Stimulated activated naive CD8-positive, alpha-beta T cell treated with anti-CD3 and anti-CD28 coated beads, Interleukin-15, amount 100 ng/mL, for 72 hours (primary cell): ENCODE measurements at places on chromosomes 3 and 15.

GRCh38 chr15:38696790-38697495, 132.3 kb upstream of the RASGRP1 start:
- no peak for DNase-seq

GRCh38 chr3:73423116-73423515, 201.6 kb downstream of the PDZRN3 start:
- no peak for DNase-seq

GRCh38 chr15:25738171-25738965, 124.8 kb downstream of the ATP10A start:
- DNase-seq: no peak

DNA sequence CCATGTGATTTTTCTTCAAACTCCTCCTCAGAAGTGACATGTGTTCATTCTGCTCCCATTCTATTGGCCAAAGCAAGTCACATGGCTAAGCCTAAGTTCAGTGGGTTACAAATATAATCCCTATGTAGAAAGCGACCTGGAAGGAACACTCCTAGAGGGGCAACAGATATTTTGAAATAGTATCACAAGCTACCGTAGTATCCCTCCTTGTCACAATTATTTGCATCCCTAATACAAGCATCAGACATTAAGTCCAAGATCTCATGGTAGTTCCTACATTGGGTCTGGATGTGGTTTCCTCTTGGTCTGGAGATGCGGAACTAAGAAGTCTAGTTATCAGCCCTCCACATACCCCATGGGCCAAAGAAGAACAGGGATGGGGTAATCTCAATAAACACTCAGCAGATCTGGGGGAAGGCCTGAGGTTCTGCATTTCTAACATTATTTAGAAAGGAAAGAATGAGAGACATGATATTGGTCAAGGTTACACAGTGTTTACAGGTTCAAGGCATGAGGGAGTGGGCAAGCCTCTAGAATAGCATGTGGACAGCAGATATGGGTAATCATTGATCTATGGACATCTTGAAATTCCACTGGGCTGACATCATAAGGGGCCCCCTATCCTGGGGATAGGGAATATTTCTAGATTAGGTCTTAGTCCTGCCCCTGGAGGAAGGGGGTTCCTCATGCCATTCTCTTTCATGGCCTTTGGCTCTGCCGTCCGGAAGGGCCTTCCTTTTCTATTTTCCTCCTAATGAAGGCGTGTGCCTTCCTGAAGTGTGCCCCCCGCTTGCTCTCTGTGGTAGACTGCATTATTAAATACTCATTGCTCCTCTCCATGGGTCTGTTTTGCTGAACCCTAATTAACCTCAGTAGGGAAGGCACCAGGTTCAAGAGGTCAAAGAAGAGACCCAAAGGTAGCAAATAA, 17.8 kb upstream of the ABHD2 start:
- no peak for DNase-seq

- no peak for DNase-seq
These were observed 40.9 kb downstream of the IRAK2 start for GRCh38 chr3:10205451-10206165.

GRCh38 chr3:171163101-171164066, 136.9 kb upstream of the SLC2A2 start:
- DNase-seq: peak; percentile 19

DNA sequence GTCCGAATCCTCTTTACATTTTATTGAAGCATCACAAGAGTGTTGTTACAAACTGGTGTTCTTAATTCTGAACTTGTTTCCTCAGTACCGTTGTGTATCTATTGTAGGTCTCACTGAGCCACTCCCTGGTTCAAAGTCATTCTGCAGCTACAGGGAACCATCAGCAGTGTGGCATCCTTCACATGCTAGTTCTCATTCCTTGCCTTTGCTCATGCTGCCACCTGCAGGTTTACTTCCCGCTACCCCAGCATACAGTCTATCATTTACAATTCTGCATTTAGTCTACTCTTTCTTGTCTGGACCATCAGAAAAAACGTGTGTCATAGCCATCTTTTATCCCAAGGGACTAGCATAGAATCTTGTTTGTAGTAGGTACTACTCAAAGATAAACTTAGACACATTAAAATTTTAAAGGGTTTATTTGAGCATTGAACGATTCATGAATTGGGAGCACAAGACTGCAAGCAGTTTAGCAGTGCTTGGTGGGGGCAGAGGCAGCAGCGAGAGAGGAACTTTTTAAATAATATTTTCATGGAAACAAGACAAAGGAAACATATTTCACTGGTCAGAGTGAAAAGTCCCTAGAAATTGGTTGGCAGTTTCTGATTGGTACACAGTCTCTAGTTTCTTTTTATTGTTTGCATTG, 402.1 kb downstream of the CADM2 start:
- DNase-seq: no peak

- DNase-seq: no peak
These were observed 1.2 kb downstream of the SETD2 start for GRCh38 chr3:47162697-47163168.

DNA sequence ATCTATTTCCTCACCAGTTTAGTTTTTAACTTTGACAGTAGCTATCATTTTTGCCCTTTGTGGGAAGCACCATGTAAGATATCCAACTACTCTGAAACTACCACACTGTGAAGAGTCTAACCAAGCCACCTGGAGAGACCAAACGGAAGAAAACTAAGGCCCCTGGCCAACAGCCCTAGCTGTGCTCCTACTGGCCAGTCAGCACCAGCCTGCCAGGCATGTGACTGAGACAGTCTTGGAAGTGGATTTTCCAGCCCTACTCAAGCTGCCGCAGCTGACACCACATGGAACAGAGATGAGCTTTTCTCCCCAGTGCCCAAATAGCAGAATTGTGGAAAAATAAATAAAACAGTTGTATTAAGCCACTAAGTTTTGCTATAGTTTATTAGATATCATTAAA, 2.9 kb upstream of the TBC1D5 start:
- DNase-seq: no peak

GRCh38 chr3:163644172-163644571, 1434.1 kb downstream of the SI start:
- DNase-seq: no peak

GRCh38 chr3:124856677-124857076, 30.5 kb downstream of the ITGB5 start:
- no peak for DNase-seq

DNA sequence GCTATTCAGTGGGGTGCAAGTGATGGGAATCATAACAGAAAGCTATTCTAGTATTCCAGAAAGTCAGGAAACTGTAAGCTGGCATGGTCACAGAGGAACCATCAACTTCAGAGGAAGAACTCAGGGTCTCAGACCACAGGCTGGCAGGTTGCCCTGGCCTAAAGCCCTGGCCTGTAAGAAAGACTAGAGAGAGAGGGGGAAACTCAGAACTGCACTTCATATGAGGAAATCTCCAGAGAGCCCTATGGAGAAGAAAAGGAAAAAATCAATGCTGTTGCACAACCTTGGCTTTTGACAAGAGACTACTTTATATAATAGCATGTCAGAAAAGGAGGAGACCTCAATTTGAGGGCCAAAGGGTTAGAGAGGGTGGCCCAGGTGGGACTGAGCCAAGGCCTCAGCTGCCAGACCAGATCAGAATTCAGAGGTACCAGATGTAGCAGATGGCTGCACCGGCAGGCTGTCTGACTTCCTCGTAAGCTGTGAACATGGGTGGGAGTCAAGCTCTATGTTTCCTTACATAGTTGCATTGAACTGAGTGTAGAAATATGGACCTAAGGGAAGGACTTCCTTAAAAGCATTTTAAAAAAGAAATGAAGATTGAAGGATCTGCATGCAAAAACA, 333.8 kb downstream of the PDCD6IP start:
- DNase-seq: no peak

GRCh38 chr15:40343512-40343911, 2.8 kb upstream of the CCDC9B start:
- no peak for DNase-seq

DNA sequence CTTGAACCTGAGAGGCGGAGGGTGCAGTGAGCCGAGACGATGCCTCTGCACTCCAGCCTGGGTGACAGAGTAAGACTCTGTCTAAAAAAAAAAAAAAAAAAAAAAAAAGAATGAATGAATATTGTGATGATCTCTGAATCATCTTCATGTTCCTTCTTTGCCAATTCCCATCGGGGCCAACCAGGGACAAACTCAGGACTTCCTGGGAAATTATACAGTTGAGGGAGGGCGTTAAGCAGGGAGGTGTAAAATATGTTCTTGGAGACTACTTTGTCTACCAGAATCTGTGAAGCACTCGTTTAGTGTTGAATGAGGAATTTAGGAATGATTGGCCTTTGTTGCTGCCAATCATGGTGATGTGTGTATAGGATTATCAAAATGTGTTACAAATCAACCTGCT, 210.6 kb downstream of the PTPRG start:
- no peak for DNase-seq

DNA sequence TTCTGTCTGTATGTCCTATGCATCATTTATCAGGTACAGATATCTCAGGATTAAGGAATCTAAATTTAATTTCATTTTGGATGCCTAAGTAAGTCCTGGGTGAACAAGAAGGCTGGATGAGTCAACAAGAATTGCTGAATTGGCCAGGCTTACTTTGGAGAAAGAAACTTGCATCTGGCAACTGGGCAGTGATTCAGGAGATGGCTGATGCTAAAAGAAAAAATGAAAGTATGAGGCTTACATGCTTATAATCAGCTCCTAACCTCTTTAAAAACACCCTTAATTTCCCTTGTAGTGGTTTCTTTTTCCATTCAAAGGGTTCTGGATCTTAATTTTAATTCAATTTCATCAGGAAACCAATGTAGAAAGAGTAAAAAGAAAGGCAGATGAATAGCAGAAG, 228.8 kb upstream of the PEX5L start:
- no peak for DNase-seq

GRCh38 chr3:158120330-158120729, 10.4 kb downstream of the RSRC1 start:
- no peak for DNase-seq

- no peak for DNase-seq
These were observed 290.3 kb upstream of the TLE3 start for GRCh38 chr15:70387993-70388392.

DNA sequence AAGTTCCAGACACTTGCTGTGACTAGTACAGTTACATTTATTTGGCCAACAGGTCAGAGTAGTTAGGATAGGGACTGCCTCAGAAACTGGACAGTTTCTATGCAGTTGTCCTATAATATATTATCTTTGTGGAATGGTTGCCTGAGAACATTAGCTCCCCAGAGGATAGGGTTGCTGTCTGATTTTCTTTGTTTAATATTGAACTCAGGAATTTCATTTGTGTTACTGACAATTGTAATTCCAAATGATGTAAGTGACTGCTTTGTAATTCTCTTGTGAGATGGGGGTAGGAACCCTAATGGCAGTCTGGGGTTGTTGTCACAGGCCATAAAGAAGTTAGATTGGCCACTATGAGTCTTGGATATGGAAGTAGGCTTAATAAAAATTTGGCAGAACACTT, 2.2 kb downstream of the NXPE3 start:
- no peak for DNase-seq

- no peak for DNase-seq
These were observed 32.8 kb downstream of the FRMD4B start for GRCh38 chr3:69353088-69353478.

DNA sequence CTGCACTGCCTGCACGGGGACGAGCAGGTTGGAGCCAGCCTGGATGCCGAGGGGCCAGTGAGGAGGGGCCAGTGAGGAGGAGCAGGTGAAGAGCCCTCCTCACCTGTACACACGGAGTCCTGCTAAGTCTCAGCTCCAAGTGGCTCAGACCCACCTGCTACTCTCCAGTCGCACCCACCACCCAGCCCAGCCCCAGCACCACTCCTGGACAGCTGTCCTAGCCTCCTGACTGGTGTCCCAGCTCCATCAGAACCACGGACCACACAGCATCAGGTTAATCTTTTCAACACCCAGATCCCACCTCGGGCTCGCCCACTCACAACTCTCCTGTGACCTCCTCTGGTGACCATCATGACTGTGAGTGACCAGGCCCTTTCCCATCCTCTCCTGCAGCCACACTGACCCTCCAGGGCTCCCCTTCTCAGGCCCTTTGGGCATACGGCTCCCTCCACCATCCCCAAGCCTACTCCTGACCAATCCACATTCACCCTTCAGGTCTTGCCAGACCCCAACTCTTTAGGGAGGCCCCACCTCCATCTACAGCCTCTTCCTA, 13.8 kb downstream of the EFCC1 start:
- DNase-seq: no peak

- no peak for DNase-seq
These were observed 79.3 kb upstream of the GMNC start for GRCh38 chr3:190941694-190942260.

- no peak for DNase-seq
These were observed 401.5 kb downstream of the ZBTB20 start for GRCh38 chr3:114745322-114746240.

DNA sequence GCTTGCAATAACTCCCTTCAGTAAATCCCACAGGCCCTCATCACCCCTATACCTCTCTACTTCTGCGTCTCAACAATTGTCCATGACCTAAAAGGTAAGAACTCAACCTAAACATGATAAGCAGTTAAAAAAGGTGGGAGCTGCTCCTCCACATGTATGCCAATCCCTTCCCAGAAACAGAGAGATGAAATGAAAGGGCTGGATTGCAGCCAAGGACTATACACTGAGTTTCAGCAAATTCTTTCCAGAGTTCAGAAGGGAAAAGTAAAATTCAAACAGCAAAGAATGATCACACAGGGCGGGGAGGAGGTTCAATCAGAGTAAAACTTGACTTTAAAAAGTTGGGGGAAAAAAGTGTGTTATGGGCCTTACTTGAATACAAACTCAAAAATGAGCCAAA, 27.5 kb downstream of the PLOD2 start:
- DNase-seq: no peak

GRCh38 chr3:54549607-54550220, 378.1 kb downstream of the LRTM1 start:
- no peak for DNase-seq

GRCh38 chr3:114361391-114361790, 67.6 kb downstream of the TIGIT start:
- DNase-seq: no peak

- DNase-seq: no peak
These were observed 335.6 kb downstream of the TUSC7 start for GRCh38 chr3:117045143-117045542.

DNA sequence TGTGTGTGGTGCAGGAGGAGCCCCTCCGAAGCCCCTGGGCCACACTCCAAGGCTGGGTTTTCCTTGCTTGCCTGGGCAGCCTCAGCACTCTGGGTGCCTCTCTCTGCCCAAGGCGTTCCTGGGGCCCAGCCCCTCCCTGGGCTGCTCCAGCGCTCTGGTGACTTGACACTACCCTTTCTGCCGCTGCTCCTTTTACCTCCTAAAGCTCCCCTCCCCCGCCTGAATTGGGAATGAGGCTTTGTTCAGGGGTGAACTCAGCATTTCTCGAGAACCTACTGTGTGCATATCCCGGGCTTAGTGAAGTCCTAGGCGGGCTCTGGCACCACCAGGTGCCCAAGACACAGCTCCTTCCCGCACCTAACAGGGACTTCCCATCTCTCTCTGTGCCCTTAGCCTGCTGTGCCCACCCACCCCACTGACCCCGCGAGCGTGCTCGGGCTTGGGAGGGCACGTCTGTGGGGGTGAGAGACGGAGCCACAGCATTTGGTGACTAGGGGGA, 1.2 kb upstream of the BAHD1 start:
- no peak for DNase-seq

- no peak for DNase-seq
These were observed 14.8 kb downstream of the MUC13 start for GRCh38 chr3:124919756-124920155.

- no peak for DNase-seq
These were observed 685.6 kb downstream of the AGBL1 start for GRCh38 chr15:86765281-86765680.

- no peak for DNase-seq
These were observed 8.0 kb upstream of the GSK3B start for GRCh38 chr3:120102232-120102631.

GRCh38 chr3:182521339-182521738, 272.0 kb upstream of the ATP11B start:
- no peak for DNase-seq

- no peak for DNase-seq
These were observed 150.9 kb upstream of the UBE2E2 start for GRCh38 chr3:23052208-23052607.
